Midbrain (tissue), 1 donor: ENCODE measurements at places on chromosomes 3 and 15.

GRCh38 chr3:124768812-124769211, 38.6 kb downstream of the UMPS start:
- no peak for DNase-seq

GRCh38 chr3:194471863-194472262, 14.9 kb downstream of the ATP13A3 start:
- DNase-seq: no peak

- no peak for DNase-seq
Observed at GRCh38 chr15:87938031-87938430, 318.5 kb downstream of the NTRK3 start.

DNA sequence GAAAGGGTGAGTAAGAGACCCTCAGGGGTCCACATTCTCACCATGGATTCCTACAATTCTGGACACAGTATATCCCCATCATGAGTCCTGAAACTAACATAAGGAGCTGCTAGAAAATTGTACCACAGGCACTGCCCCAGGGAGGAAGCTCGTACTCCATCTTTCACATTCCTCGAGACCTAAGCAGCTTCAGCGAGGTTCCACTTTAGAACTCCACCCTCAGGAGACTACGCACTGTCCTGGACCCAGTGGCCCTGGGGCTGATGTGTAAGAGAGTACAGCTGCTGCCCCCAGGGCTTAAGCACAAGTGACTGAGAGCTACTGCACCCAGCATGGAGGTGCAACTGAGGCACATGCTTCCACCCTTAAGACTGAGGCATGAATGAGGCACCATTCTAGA, 352.5 kb downstream of the ZNF385D start:
- no peak for DNase-seq

- no peak for DNase-seq
Observed at GRCh38 chr3:114428044-114428595, 134.3 kb downstream of the TIGIT start.

DNA sequence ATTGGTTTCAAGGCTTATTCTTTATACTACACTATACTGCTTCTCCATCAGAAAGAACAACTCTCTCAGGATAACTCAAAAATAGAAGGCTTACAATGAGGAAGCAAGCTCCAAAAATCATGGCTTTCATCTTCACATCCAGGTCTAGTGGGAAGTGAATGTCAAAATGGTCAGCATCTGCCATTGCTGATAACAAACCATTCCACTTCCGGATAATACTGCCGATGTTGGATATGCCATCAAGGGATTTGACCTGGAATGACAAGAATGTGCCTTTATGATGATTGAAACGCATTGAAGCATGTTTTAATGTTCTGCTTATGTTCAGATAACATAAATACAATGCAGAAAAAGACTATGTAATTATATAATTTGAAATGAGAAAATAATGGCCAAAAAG, 34.0 kb upstream of the PLOD2 start:
- no peak for DNase-seq

- DNase-seq: no peak
Observed at GRCh38 chr3:128062033-128062745, 10.0 kb downstream of the SEC61A1 start.

GRCh38 chr3:18987862-18988447, 160.4 kb upstream of the KCNH8 start:
- peak; percentile 1 for DNase-seq

GRCh38 chr3:150703299-150703755, 393 bp downstream of the ERICH6 start:
- no peak for DNase-seq

DNA sequence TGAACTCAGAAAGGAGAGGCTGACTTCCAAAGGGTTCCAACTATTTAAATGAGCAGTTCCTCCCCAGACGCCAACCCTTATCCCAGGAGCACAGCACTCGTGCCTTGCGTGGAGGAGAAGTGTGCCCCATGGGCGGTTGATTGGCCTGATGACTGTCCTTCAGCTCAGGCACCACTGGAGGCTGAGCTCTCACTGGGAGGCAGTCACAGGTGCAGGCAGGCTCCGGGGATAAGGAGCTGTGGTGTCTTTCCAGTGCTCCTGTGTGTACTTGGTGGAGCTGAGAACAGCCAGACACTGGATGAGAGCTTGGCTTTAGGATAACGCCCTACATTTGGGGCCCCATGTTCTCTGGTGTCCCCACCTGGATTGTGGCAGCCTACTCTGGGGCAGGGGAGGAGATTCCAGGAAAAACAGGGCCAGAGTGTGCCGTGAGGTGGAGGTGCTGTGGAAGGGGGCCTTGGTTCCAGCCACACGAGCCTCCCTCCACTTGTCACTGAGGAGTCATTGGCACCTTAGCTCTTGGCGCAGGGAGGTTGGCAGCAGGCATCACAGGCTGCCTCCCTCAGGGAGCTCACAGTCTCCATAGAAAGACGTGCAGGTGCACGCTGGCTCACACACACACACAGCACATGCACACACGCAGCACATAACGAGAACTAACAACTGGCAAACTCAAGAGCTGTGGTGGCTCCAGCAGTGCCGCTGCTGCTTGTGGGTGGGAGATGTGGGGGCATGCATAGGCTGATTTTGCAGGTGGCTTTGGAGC, 22.7 kb upstream of the EPHB3 start:
- DNase-seq: no peak

DNA sequence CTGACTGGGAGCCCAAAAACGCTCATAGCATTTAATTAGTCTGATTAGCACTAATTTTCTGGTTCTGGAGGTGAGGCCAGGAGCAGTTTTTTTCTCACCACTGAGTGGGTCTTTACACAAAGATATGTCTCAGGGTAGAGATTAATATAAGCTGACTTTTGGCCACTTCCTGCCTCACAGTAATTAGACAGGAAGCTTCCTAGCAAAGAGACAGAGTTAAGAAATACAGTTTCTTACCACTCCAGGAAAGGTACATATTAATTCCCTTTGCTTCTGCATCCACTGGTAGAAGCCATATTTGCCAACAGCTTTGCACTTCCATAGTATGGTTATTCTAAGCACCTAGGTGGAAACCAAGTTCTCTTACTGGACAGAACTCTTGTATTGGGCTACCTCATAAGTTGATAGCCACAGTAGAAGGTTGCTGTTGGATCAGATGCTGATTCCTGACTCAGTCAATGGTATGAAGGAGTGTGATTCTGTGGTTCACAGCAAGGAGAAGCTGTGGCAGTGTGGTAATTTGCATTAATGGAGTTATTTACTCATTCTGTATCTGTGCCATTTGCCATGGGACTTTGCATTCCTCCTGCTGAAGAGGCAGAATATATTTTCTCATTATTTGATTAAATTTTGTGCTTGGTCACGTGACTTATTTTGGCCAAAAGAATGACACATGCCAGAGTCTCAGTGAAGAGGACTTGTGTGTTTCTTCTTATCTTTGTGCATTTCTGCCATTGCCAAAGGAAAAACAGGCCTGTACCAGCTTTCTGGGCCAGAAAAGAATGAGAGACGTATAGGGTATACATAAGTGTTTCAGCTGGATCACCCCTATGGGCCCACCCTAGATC, 17.5 kb upstream of the ZBTB20 start:
- DNase-seq: no peak
